ENCODE measurements at places on chromosomes 6 and 20. TPM values are rescaled to one million over a fixed set of nuclear protein-coding genes. Genes with fewer than 3 reads are reported as not detected.

- no peak for DNase-seq
These were observed 71.3 kb downstream of the HACE1 start for GRCh38 chr6:104788400-104788799.

DNA sequence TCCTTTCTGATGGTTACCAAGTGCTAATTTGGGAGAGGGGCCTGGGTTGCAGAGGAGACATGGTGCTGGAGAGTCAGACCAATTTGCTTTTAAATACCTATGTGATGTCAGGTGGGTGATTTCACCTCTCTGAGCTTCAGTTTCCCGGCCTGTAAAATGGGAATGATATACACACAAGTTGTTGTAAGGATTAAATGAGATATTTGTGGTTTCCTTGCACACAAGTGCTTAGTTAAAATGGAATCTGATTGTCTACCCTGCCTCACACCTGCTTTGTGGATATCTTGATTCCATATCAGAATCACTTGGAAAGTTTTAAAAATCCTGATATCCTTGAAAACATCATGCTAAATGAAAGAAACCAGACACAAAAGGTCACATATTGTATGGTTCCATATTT, 44.5 kb downstream of the SCAND1 start:
- DNase-seq: no peak

- DNase-seq: no peak
These were observed 58.6 kb downstream of the LIN28B start for GRCh38 chr6:105015482-105015881.

BNIP5 gene
- total RNA-seq: not detected

- no peak for DNase-seq
These were observed 2.6 kb downstream of the CD164 start for GRCh38 chr6:109379711-109380110.

GRCh38 chr6:76644231-76644630, 571.8 kb upstream of the IMPG1 start:
- no peak for DNase-seq

DNA sequence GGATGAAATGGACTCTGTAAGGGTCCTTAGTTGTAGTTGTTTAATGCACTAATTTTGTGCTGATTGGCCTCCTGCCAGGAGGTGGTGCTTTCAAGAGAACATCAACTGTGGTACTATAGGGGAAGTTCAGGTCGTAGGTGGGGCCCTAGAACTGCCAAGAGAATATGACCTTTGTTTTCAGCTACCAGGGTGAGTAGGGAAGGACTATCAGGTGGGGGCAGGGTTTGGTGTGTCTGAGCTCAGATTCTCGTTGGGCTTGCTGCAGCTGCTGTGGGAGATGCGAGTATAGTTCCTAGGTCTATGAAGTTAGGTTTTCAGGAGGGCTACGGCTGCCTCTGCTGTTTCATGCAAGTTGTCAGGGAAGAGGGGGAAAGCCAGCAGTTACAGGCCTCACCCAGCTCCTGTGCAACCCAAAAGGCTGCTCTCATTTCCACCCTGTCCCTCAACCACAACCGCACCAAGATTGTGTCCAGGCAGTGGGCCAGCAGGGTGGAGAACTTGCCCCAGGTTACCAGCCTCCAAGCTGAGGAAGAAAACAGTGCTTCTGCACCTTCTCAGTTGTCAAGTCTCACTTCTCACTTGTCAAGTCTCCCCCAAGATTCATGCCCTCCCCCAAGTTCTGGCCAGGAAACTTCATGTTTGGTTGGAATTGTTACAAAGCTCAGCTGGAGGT, 626.5 kb upstream of the MAP3K7 start:
- no peak for DNase-seq

PPIL6 gene
- total RNA-seq: 0.46 TPM

- DNase-seq: peak; percentile 10
These were observed 109.7 kb downstream of the LRFN2 start for GRCh38 chr6:40477246-40478126.

DNA sequence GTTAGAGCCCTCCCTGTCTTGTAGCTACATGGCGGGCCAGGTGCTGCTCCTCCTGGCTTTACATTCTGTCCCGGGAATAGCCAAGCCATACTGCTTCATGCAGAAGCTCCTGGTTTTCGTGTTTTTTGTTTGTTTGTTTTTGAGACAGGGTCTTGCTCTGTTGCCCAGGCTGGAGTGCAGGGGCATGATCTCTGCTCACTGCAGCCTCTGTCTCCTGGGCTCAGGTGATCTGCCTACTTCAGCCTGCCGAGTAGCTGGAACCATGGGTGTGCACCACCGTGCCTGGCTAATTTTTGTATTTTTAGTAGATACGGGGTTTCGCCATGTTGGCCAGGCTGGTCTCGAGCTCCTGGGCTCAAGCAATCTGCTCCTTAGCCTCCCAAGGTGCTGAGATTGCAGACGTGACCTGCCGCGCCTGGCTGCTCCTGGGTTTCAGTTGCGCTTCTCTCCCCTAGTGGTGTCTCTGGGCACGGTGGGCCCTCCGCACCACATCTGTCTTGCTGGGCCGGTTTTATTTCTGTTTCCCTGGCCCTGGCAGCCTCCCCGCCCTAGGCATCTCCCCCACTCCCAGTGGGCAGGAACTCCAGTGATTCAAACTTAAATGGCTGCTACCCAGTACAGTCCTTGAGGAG, 12.9 kb downstream of the CDYL start:
- no peak for DNase-seq

DNA sequence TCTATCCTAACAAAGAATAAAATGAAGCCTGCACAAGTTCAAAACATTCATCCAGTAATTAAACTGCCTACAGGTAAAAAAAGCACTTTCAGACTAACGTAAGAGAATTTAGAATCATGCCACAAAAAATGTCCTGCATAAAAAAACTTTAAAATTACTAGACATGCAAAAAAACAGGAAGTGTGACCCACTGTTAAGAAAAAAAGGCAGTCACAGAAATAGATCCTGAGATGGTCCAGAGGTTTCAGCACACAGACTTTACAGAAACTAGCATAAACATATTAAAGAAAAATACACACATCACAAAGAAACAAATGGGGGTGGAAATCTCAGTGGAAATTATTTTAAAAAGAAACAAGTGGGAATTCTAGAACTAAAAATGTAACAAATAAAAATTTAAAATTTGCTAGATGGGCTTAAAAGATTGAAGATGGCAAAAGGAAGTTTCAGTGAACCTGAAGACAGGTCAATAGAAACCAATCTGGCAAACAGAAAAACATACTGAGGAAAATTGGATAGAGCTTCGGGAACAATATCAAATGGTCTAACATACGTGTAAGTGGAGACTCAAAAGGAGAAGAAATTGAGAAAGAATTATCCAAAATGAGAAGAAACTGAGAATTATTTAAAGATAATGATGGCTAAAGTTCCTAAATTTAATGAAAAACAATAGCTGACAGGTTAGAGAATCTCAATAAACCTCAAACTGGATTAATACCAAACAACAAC, 3.4 kb upstream of the ZNF133 start:
- DNase-seq: no peak

- no peak for DNase-seq
These were observed 3.4 kb upstream of the GATA5 start for GRCh38 chr20:62479156-62479555.

DNA sequence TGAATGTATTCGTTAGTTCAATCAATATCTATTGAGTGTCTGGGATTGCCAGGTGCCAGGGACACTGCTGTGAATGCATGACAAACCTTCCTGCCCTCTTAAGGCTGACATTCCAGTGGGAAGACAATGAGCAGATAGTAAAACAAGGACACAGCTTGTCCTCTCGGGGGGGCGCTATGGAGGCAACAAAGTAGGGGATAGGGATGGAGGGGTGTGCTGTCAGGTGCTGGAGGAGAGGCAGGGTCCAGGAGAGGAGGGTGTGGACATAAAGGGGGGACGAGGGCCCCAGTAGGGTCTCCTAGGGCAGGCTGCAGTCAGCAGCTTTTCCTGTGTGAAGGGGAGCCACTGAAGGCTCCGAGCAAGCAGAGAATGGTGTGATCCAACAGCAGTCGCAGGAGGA, 198.2 kb upstream of the PDE10A start:
- no peak for DNase-seq

- DNase-seq: no peak
These were observed 479.6 kb upstream of the CHD6 start for GRCh38 chr20:42097741-42098140.

- DNase-seq: no peak
These were observed 12.4 kb downstream of the SLC22A23 start for GRCh38 chr6:3444276-3445088.

PCK1 gene
- not detected for total RNA-seq

GRCh38 chr20:17538517-17539170, 7.5 kb upstream of the BFSP1 start:
- DNase-seq: peak; percentile 62

DNA sequence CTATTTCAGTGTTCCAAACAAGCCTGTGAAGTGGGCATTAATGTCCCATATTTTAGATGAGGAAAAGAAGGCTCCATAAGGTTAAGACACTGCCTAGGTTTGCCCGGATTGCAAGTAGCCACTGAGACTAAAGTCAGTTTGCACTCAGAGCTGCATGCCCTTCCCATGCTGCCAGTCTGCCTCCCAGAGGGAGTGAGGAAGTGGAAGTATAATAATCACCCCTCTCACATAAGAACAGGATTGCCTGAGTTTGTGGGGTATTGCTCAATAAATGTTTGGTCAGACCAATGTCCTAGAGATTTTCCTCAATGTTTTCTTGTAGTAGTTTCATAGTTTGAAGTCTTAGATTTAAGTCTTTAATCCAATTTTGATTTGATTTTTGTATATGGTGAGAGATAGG, 43.9 kb upstream of the CLIC5 start:
- no peak for DNase-seq

GRCh38 chr6:131688286-131688685, 12.9 kb downstream of the OR2A4 start:
- DNase-seq: no peak

Data from activated CD4-positive, alpha-beta memory T cell treated with anti-CD3 and anti-CD28 coated beads for 36 hours (primary cell).